ENCODE measurements at places on chromosomes 7 and 10.
A peak's percentile ranks its signal among the peaks of the same experiment; 100 is the strongest.

DNA sequence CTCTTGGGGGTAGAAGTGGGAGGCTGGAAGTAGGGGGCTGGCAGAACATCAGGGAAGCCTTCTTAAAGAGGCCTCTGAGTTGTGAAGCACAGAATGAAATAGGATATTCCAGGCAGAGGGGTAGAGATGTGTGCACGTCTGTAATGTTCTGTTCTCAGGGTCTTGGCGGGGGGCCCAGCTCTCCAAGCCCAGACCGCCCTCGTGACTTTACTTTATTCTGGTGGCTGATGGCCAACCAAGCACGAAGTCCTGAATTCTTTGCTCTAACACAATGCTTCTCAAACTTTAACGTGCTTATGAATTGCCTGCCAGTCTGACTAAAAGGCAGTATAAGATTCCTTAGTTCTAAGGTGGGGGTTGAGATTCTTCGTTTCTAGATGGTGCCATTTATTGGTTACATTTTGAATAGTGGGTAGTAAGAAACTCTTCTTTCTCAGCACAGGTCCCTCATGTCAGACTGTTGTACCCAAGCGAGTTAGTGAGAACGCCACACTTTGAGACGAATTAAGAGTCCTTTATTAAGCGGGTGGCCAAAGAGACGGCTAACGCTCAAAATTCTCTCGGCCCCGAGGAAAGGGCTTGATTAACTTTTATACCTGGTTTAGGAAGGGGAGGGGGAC, 8.2 kb downstream of the PRXL2A start:
- no peak for DNase-seq

DNA sequence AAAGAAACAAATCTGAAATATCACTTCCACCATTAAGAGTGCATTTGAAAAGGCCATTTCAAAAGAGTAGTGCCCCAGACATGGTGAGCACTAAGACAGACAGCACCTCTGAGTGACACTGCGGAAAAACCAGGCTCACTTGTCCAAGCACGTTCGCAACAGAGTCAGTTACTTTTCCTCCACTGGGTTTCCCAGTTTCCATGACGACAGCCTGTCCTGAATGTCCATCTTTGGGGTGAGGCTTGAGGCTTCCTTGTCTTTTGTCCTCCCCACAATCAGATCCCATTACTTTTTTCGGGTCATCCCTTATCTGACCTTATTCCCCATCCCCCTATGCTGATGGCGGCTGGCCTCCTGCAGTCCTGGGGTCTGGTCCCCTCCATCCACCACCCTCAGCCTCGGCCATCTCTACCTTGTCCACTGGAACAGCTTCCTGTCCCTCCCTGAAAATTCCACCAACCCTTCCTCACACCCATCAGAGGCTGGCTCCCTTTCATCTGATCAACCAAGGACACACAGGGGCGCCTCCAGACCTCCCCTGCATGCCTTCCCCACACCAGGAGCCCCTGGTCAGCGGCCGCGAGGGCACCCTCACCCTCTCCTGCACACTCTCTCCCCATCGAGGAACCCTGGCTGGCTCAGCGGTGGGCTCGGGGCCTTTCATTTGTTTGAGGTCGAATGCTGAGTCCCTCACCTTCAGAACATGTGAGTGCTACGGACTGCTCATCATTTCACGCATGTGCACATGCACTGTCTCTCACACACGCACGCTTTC, 363.6 kb downstream of the DNAJB6 start:
- DNase-seq: no peak

DNA sequence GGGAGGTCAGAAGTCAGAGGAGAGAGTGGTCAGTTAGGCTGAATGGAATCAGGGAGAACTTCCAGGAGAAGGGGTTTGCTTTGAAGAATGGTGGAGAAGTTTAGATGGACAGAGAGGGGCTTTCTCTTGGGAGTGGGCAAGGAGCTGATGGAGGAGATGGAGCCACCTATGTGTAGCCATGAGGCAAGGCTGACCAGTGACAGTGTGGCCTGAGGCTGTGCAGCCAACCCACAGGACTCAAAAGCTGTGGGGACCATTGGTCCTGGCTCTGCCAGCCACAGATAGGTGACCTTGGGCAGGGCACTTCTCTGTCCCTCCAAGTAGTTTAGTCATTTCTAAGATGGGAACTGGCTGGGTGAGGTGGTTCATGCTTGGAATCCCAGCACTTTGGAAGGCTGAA, 18.7 kb downstream of the NEURL1 start:
- DNase-seq: no peak

- DNase-seq: no peak
These were observed 63.6 kb downstream of the TES start for GRCh38 chr7:116273918-116274301.

DNA sequence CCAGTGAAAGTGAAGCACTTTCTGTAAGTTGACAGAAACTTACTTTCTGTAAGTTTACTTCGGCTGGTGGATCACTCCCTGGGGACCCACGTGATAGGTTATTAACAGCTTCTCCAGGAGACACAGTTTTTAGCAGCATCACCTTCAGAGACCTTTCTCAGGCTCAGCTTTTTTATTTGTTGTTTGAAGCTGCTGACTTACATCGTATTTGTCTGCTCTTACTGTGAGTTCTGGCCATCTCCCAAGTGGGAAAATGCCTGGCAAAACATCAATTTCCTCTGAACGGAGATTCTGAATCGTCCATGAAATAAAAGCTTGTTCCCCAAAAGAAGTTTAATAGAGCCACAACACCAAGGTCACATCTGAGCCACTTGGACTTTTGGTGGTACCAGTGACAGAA, 178.7 kb upstream of the PODXL start:
- no peak for DNase-seq

GRCh38 chr10:122715576-122715975, 15.9 kb upstream of the C10orf120 start:
- DNase-seq: no peak

DNA sequence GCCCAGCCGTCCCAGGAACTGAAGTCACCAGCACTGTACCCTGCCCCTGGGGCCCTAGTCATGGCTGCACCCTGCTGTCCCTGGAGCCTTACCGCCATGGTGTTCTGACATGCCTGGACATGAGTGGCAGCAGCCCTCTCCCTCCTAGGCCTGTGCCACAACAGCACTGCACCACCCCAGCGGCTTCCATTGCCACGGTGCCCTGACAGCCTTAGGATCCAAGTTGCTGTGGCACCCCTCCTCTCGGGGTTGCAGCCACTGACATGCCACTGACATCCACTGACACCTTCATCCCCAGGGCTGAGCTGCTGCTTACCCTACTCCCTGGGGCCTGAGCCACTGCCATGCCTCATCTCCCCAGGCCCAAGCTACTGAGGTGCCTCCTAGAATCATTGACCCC, 39.6 kb upstream of the SHH start:
- DNase-seq: no peak

GRCh38 chr7:26183545-26184280, 16.8 kb downstream of the HNRNPA2B1 start:
- no peak for DNase-seq

- DNase-seq: no peak
These were observed 10.6 kb downstream of the GPR146 start for GRCh38 chr7:1054861-1055450.

DNA sequence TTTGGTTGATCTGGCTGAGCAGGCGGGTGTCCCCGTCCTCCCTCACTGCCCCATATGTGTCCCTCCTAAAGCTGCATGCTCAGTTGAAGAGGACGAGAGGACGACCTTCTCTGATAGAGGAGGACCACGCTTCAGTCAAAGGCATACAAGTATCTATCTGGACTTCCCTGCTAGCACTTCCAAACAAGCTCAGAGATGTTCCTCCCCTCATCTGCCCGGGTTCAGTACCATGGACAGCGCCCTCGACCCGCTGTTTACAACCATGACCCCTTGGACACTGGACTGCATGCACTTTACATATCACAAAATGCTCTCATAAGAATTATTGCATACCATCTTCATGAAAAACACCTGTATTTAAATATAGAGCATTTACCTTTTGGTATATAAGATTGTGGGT, 26.9 kb upstream of the TRIM56 start:
- DNase-seq: peak; percentile 48

DNA sequence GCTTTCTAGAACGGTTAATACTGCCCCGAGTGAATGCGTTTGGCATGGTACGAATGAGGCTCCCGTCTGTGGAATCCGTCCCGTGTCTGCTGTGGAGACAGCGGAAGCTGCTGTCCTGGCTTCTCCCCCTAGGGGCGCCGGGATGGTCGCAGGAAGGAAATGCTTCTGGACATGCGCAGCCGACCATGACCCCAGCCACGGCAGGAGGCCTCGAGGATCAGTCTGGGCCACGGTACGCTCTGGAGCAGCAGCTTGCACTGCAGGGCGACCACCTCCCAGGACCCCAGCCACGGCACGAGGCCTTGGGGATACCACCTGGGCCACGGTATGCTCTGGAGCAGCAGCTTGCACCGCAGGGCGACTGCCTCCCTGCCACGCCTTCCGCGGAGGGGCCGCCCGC, 107.9 kb downstream of the CYTH3 start:
- no peak for DNase-seq

DNA sequence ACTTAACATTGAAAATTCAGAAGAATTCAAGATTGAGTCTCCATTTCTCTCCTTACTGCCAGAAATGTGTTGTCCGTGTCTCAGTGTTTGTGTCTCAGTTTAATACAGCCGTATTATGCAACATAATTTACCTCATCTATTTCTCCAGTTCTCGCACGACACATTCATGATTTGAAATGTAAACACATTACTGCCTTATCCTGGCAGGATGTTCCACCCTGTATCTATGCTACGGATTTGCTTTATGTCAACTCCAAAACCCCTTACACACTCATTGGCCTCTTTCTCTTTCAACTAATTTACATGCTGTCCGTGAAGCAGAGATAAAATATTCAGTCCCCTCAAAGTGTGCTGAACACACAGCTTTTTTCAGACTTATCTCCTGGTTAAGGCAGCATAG, 653.7 kb upstream of the SEMA3D start:
- DNase-seq: no peak

- no peak for DNase-seq
These were observed 5.6 kb downstream of the IL2RA start for GRCh38 chr10:6056411-6057135.

DNA sequence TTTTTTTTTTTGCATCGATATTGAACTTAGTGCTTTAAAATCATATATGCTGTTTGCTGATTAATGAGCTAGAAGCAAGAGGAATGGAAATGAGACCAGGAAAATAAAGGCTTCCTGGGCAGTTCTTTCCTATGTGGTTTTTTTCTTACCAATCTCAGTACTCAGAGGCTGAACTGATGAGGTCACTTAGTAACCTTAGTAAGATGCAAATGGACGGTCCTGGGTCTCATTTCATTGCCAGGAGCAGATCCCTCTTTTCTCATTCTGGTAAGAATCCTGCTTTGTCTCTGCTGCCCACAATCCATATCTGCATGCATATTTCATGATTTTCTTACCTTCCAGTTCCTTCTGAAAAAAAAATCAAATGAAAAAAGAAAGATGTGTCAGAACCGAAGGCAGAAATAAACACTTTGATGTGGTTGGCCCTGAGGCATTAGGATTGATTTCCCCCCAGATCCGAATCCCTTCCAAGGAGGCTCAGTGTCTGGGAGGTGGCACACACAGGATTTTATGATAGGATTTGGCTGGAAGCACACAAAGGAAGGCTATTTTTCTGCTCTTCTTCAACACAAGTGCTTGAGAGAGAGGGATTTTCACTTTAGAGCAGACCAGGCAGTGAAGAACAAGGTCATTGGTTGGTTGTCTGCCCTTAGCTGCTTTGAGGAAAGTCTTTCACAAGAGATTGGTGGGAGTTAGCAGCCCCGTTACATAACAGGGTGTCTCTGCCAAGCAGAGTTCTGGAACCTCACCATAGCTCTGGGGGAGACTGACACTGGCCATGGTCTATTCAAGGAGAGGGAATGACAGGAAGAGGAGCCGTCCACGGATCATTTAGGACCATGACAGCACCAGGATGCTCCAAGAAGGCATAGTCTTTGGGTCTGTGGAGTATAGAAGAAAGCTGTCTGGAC, 150.0 kb downstream of the CAMK1D start:
- DNase-seq: no peak

- no peak for DNase-seq
These were observed 72.8 kb downstream of the TBXAS1 start for GRCh38 chr7:139901901-139902300.

- DNase-seq: no peak
These were observed 280.5 kb downstream of the KIF20B start for GRCh38 chr10:89981891-89982290.

DNA sequence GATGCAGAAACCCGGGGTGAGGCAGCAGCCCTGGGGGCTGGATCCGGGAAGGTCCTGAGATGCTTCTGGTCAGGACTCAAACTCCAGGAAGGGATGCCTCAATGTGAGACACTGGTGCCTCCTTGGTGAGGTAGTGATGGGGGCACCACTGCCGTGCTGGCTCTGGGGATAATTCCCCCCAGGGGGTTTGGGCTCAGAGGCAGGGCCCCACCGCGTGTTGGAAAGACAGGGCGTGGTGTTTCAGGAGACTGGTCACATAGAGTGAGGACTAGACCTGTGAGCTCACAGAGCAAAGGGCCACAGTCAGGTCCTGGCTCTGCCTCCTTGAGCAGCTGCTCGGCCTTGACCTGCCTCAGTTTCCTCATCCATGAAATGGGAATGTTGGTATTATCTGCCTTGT, 361.9 kb downstream of the GLRX3 start:
- no peak for DNase-seq

DNA sequence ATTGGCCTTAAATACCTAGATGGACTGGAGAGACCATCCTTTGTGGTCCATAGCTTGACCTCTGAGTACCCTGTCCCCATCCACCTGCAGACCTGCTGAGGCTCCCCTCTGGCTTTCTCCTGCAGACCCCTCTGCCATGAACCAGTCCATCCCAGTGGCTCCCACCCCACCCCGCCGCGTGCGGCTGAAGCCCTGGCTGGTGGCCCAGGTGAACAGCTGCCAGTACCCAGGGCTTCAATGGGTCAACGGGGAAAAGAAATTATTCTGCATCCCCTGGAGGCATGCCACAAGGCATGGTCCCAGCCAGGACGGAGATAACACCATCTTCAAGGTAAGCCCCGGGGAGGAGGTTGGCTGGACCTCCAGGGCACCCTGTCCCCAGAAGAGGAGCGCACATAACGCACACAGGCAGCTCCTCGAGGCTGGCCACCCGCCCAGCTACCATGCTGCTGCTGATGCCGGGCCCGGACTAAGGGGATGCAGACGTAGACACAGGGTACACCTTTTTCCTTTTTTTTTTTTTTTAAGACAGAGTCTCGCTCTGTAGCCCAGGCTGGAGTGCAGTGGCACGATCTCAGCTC, 4.3 kb downstream of the IRF5 start:
- no peak for DNase-seq

DNA sequence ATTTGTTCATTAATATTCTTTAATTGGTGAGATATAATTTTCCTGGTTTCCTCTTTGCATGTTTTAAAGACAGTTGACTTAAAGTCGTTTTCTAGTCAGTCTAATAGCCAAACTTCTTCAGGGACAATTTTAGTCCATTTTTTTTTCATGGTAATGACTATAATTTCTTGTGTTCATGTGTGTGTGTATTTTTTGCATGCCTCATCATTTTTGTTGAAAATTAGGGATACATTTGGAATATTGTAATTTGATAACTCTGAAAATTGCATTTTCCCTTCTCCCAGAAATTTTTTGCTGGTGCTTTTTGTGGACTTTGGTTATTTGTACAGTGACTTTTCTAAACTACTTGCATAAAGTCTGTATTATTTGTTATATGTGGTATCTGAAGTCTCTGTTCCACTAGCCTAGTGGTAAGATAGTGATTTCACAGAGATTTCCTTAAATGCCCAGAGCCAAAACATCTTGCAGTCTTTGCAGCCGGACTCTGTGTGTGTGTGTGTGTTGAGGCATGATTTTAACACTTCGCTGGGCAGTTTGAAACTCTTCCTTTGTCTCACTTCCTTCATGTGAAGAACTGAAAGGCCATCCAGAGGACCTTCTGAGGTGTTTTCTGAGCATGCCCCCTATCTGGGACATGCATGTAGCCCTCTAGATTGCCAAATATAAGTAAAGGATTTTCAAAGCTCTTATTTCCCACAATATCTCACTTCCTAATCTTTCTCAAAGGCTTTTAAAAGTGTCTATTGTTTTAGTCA, 40.9 kb upstream of the ZNF365 start:
- no peak for DNase-seq
